ENCODE measurements at places on chromosomes 5 and 9.

DNA sequence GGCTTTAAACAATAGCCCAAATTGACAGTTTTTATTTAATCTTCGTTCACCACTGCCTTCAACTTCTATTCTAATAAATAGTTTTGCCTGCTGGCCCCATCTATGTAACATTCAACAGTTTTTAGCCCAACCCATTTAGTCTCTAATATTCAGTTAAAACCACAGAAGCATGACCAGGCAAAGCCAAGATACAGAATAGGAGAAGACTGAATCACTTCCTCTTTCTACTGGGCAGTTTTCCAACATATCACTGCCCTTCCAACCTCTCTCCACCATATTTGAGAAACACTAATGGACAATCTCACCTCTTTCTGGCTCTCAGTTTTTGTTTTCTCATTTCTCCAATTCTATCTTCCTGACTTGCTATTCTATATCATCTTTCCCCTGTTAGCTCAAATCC, 352.9 kb downstream of the DNAH5 start:
- DNase-seq = no peak

DNA sequence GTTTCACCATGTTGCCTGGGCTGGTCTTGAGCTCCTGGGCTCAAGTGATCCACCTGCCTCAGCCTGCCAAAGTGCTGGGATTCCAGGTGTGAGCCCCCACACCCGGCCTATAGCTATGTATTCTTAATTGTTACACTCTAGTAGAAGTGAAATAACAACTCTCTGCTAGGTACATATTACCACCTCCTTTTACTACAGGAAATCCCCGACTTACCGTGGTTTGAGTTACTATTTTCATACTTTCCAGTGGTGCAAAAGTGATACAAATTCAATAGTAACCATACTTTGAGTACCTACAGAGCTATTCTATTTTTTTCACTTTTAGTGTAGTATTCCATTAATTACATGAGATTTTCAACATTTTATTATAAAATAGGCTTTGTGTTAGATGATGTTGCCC, 719 bp downstream of the ARL14EPL start:
- DNase-seq = no peak

- DNase-seq = no peak
Measured at GRCh38 chr5:167488371-167488770, 803.1 kb upstream of the WWC1 start.

GRCh38 chr9:92607088-92607487, 62.8 kb downstream of the IPPK start:
- no peak for DNase-seq

DNA sequence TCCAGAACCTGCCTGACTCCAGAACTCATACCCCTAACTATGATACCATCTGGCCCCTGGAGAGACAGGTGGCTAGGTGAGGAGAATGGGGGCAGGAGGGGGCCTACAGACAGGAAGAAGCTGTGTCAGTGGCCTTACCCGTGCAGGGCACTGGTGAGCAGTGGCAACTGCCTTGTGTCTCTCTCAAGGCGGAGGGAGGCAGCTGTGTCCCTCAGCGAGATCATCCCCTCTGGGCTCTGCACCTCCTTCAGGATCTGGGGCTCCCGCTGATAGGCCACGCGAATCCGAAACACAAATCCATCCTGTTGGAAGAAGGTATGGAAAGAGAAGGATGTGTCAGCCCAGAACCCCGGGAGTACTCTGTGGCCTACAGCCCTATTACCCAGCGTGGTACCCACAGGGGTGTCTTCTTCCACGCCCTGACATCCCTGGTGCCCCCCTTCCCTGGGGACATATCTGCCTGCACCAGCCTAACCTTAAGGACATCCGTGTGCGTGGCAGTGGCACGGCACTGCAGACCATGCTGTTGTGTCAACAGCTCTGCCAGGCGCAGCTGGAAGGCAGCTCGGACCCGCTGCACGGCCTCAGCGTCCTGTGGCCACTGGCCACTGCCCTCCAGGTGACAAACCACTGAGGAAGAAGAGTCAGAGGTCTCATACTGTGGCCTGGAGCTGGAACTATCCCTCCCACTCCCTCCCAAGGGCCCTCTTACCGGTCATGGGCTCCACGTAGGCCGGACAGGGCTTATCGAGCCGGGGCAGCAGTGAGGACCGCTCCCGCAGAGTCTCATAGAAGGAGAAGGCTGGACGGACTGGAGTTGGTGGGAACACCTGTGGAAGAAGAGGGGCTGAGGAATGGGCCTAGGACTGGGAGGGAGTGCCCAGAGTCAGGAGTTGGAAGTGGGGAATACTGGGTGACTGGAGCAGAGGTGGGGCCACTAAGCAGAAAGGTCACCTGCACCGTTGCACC, 7.8 kb downstream of the NOL6 start:
- no peak for DNase-seq

- no peak for DNase-seq
Measured at GRCh38 chr5:179534431-179534830, 15.9 kb upstream of the RUFY1 start.

GRCh38 chr5:58235299-58235698, 224.6 kb downstream of the PLK2 start:
- DNase-seq = no peak

DNA sequence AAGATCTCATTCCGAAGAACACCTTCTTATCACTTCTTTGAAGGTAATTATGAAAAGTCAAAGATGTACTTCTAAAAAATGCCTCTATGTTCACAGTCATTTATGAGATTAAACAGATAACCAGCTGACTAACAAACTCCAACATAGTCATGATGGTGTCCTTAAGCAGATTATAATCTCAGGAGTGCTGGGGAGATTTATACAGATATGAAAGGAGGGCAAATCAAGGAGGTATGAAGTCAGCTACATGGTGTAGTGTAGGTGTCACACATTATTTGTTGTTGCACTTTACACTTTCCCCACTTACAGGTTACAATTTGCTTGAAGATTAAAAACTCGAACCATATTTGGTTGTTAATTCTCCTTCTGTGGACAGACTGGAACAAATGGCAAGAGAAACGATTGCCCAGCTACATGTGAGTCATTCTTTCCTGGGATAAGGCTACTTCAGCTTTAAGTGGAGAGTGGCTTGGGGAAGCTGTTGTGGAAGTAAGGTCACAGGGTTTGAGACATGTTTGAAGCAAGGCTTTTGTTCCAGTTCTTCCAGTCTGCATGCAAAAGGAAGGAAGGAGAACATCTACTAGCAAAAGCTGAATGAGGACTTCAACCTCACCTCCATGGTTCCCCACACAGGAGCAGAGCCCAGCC, 320.1 kb downstream of the ADGRV1 start:
- no peak for DNase-seq

DNA sequence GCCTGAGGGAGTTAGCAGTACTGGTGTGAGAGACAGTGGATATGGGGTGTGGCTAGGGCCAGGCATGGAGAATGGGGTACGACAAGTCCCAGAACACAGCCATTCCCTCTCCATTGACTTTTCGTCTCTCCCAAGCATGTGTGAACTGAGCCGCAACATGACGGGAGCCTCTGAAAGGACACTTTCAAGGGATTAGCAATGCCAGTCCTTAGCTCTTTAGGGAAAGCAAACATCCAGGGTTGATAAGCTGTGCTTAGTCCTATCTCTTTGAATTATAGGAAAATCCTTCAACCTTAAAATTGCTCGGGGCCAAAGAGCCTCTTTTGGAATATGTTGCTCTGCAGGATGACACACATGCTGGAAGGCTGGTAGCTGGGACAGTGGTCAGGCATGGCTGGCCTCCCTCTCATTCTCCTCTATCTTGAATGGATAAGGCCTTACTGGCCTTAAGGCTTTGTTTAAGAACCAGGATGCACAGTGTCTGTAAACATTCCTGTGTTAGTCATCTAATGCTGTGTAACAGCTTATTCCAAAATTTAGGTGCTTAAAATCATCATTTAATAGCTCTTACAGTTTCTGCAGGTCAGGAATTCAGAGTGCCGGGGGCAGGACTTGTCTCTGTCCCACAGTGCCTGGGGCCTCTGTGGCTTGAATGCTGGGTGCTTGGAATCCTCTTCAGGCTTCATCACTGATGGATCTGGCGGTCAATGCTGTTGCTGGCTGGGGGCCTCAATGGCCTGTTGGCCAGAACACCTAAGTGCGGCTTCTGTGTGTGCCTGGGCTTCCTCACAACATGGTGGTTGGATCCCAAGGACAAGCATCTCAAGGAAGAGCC, 95.3 kb downstream of the PTTG1 start:
- no peak for DNase-seq

- DNase-seq = no peak
Measured at GRCh38 chr5:173835131-173835530, 53.0 kb upstream of the CPEB4 start.

- DNase-seq = no peak
Measured at GRCh38 chr5:158485047-158485446, 614.7 kb downstream of the EBF1 start.

GRCh38 chr5:138523406-138523805, 19.6 kb downstream of the ETF1 start:
- DNase-seq = no peak

- no peak for DNase-seq
Measured at GRCh38 chr5:177409043-177409801, at the start of gene F12. F12 (minus strand) TSS chr5:177409564; CDS start chr5:177409527, 37 bp downstream.

DNA sequence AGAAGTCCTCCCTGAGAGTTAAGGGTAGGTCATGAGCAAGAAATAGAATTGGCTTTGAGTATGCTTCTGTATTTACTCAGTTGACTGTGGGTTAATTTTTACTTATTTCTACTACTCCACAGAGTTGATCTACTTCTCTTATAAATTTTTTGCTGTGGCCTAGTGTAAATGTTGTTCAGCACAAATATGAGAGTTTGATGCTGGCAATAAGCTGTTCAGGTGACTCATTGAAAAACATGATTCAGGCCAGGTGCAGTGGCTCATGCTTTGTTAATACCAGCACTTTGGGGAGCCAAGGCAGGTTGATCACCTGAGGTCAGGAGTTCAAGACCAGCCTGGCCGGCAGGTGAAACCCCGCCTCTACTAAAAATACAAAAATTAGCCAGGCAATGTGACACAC, 4.5 kb upstream of the CDK7 start:
- no peak for DNase-seq

- DNase-seq = no peak
Measured at GRCh38 chr9:18520416-18521047, 46.6 kb downstream of the ADAMTSL1 start.

DNA sequence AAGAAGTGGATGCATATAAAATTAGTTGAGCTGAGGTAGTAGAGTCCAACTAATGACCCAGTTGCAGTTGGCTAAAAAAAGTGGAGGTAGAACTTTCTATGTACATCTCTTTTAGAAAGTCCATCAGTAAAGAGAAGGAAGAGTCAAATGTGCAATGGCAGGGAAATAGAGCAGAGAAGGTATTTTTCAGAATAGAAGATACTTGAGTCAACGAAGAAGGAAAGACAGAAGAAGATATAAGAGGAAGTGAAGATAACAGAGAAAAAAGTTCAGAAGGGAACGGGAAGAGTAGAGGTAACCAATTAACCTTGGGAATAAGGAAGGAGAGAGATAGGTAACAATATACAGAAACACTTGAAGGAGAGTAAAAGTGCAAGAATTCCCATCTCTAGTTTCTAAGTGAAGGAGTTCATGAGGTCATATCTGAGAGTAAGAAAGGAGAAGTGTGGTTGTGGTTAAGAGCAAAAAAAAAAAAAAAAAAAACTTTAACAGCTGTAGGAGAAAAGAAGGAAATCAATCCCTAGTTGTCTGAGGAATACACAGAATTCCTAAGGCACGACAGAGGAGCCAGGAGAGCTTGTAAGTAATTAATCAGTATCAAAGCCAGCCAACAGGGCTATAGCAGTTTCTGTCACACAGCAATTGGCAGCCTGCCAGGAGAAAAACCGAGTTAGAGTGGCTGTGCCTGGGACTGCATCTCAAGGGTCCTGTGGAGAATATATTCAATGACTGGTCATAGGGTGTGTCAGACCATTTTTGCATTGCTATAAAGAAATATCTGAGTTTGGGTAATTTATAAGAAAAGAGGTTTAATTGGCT, 61.0 kb downstream of the ARL15 start:
- no peak for DNase-seq

GRCh38 chr5:59291941-59292340, 601.6 kb downstream of the PDE4D start:
- no peak for DNase-seq

DNA sequence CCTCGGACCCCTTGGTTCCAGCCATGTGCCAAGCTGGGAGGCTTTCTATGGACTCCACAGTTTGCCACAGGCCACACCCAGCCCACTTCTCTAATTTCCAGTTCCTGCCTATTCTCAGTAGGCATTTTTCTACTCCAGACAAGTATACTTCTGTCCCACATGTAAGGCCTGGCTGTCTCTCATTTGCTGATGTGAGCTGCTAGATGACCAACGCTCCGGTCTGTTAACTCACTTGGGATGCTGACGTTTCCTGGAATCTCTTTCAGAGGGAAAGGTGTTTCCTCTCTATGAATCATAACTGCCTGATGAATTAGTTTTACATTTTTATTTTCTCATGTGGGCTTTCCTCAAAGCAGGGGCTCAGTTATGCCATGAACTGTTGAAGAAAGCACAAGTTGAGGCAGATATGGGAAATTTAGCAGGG, 36.3 kb downstream of the ERGIC1 start:
- DNase-seq = no peak

- peak; percentile 53 for DNase-seq
Measured at GRCh38 chr5:16552666-16553343, 64.0 kb downstream of the RETREG1 start.

GRCh38 chr9:76067696-76068095, 177.2 kb downstream of the PCSK5 start:
- no peak for DNase-seq

- no peak for DNase-seq
Measured at GRCh38 chr5:65861830-65862241, 64.5 kb upstream of the ERBIN start.

GRCh38 chr9:129938291-129938979, 103.2 kb downstream of the USP20 start:
- DNase-seq = no peak

- DNase-seq = no peak
Measured at GRCh38 chr5:121151534-121151933, 687.4 kb downstream of the PRR16 start.

- DNase-seq = no peak
Measured at GRCh38 chr5:10195301-10195700, 54.4 kb downstream of the ATPSCKMT start.

- no peak for DNase-seq
Measured at GRCh38 chr9:106479679-106480078, 383.3 kb upstream of the ZNF462 start.

DNA sequence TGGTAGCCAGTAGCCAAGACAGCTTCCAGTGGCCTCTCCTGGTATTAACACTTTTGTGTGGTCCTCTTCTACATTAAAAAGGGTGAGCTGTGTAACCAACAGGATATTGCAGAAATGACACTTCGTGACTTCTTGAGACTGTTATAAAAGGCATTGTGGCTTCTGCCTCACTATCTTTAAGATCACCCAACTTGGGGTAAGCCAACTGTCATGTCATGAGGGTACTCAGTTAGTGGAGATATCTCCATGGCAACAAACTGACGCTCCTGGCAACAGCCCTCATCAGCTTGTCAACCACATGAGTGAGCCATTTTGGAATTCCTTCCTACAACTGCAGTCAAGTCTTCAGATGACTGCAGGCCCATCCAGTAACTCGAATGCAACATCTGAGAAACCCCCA, 121.7 kb downstream of the DEPDC1B start:
- no peak for DNase-seq

- no peak for DNase-seq
Measured at GRCh38 chr5:78778538-78778937, 130.0 kb upstream of the LHFPL2 start.

- no peak for DNase-seq
Measured at GRCh38 chr5:16600397-16600796, 16.4 kb downstream of the RETREG1 start.

Measured in stimulated activated naive B cell treated with anti-CD40 and anti-IgM and Interleukin-4, amounts not matched to agents 10 μg/mL and 1 μg/mL and 100 μg/mL, for 72 hours (primary cell).